ENCODE measurements at places on chromosomes 13 and 19. TPM values are rescaled to one million over a fixed set of nuclear protein-coding genes. Genes with fewer than 3 reads are reported as not detected.

CAMSAP3 gene
- total RNA-seq: not detected

ZNF728 gene
- total RNA-seq: not detected

CTXN1 gene
- 4.1 TPM for total RNA-seq

LYL1 gene
- 131 TPM for total RNA-seq
